T-helper 2 cell treated with Interferon-gamma antibody and Interleukin-4, amounts not matched to agents 100 ng/mL and 5 ng/mL, for 36 hours (primary cell): ENCODE measurements at places on chromosomes 6 and 20. TPM values are rescaled to one million over a fixed set of nuclear protein-coding genes. Genes with fewer than 3 reads are reported as not detected.

Gene KCNB1
- 0.02 and 0.39 TPM in 2 replicates for total RNA-seq

Gene PLN
- not detected in 2 replicates for total RNA-seq

Gene SLC26A8
- not detected in 2 replicates for total RNA-seq

Gene CRISP3
- total RNA-seq, result not detected in 2 replicates

Gene PLCG1
- total RNA-seq, result 414 and 416 TPM in 2 replicates

Gene PARD6B
- 4.1 and 4.5 TPM in 2 replicates for total RNA-seq

Gene OPRM1
- total RNA-seq, result not detected in 2 replicates

Gene ZSCAN9
- total RNA-seq, result 6.1 and 6.5 TPM in 2 replicates

Gene EPB41L2
- total RNA-seq, result 17.7 and 20.5 TPM in 2 replicates

Gene SIRPB2
- total RNA-seq, result not detected in 2 replicates
